ENCODE measurements at places on chromosomes 5 and 9.

- DNase-seq, result no peak
These were observed 400.0 kb downstream of the DEPDC1B start for GRCh38 chr5:60299944-60300343.

DNA sequence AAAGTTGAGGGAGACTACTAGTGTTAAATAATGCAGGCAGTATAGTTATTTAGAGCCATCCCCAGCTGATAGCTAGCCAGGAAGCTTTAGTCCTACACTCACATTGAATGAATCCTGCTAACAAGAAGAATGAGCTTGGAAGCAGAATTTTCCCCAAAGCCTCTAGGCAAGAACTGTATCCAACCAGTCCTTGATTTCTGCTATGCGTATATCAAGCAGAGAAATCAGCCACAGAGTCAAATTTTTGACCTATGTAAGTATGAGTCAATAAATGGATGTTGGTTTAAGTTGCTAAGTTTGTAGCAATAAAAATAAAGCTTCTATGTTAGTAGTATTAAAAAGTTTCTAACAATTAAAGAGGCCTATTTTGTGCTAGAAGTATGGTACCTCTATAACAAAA is 672.1 kb upstream of the CHD1 start:
- no peak for DNase-seq

- DNase-seq, result no peak
These were observed 39.8 kb downstream of the POLK start for GRCh38 chr5:75551471-75551870.

DNA sequence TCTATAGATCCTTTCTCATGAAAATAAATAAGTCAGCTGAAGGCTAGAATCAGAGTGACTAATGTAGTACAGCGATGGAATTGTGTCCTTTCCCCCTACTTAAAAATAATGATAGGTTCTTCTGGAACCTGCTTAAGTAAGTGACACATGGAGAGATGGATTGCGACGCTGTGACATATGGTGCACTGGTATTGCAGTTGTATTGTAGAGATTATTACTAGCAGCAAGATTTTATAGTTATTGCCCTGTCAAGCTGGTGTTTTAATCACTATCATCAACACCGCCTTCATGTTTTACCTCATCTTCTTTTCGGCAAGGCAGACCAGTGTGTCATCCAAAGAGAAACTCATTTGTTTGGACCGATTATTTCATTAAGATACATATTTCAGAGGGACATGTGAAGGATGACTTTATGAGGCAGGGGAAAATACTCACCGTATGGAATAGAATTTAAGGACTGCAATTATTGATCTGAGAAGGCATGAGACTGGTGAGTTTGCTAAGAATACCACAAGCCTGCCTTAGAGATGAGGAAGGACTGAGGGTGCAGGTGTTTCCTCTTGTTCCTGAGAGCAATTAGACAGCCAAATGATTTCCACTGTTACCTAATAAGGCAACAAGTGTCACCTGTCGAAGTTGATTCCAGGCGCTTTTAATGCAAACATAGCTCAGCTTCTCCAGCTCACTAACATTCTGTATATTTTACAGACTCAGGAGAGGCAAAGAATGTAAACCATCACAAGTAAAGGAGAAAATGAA is 1855.5 kb downstream of the MAT2B start:
- no peak for DNase-seq

GRCh38 chr9:112232233-112232632 is 57.1 kb upstream of the SUSD1 start:
- DNase-seq, result no peak

DNA sequence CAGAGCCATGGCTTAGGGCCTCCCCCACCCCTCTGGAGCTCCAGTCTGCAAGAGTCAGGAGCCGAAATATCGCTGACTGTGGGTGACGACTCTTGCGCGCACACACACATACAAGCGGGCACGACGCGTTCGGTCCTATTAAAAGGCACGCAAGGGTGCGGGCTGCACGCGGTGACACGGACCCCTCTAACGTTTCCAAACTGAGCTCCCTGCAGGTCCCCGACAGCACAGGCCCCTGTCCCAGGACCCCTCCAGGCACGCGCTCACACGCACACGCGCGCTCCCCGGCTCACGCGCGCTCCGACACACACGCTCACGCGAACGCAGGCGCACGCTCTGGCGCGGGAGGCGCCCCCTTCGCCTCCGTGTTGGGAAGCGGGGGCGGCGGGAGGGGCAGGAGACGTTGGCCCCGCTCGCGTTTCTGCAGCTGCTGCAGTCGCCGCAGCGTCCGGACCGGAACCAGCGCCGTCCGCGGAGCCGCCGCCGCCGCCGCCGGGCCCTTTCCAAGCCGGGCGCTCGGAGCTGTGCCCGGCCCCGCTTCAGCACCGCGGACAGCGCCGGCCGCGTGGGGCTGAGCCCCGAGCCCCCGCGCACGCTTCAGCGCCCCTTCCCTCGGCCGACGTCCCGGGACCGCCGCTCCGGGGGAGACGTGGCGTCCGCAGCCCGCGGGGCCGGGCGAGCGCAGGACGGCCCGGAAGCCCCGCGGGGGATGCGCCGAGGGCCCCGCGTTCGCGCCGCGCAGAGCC is at the start of gene GRIN1:
TSS of gene GRIN1 (plus strand) at position 433 of the 746 bp plus-strand sequence. CDS start 333 bp downstream, outside the sequence.
- DNase-seq, result no peak

DNA sequence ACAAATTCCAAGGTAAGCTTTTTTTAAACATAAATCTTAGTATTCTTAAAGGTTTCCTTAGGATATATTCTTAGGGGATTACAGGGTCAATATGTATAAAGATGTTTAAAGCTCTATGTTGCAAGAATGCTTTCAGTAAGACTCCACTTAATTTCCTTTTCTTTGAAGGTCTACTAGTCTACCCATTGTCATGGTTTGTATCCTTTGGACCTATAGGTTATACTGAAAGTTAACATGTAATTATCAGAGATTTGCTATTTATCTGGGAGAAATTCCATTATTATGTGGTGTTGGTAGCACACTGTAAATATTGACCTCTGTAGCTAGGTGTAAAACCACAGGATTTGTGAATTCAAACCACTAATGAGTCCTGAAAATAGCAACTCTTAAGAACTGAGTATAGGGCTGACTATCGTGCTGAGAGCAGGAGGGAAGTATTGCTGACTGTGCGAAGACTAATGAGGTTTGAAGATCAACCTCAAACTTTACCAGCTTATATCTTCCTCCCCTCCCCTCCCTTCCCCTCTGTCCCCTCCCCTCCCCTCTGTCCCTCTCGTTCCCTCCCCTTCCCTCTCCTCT is 85.6 kb downstream of the GADD45G start:
- DNase-seq, result no peak

- DNase-seq, result no peak
These were observed 55.3 kb downstream of the HMCN2 start for GRCh38 chr9:130320723-130321481.

- DNase-seq, result no peak
These were observed 350.7 kb upstream of the TLE4 start for GRCh38 chr9:79221084-79221483.

- no peak for DNase-seq
These were observed 243.7 kb downstream of the CWC27 start for GRCh38 chr5:65012301-65012892.

GRCh38 chr9:136645903-136646754 is 16.6 kb upstream of the EGFL7 start:
- no peak for DNase-seq

GRCh38 chr5:94649874-94650273 is 31.4 kb downstream of the SLF1 start:
- no peak for DNase-seq

GRCh38 chr9:134390537-134390936 is 64.3 kb downstream of the RXRA start:
- DNase-seq, result peak; percentile 43

GRCh38 chr9:4762886-4763541 is 22.0 kb upstream of the AK3 start:
- DNase-seq, result no peak

- DNase-seq, result no peak
These were observed 76.0 kb downstream of the ARL15 start for GRCh38 chr5:54234304-54234933.

GRCh38 chr5:167332309-167332708 is 959.1 kb upstream of the WWC1 start:
- no peak for DNase-seq

DNA sequence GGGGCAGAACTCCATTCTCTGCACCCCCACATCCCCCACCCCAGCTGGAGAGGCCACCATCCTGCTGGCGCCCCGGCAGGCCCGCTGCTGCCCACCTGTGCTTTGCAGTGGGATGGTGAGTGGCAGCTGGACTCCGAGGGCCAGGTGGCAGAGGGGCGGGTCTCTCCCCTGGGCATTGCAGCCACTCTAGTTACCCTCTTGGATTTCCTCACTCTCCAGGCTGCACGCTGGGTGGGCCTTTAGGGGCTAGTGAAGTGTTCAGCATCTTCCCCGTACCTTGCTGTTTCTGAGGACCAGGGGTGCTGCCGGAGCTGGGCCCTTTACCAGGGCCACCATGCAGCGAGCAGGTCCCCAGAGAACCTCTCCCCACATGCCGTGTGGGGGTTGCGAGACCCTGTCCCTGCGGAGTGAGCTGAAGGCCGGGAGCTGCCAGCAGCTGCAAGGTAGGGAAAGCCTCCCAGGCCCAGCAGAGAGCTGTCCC is 88.4 kb upstream of the SH3PXD2B start:
- no peak for DNase-seq

DNA sequence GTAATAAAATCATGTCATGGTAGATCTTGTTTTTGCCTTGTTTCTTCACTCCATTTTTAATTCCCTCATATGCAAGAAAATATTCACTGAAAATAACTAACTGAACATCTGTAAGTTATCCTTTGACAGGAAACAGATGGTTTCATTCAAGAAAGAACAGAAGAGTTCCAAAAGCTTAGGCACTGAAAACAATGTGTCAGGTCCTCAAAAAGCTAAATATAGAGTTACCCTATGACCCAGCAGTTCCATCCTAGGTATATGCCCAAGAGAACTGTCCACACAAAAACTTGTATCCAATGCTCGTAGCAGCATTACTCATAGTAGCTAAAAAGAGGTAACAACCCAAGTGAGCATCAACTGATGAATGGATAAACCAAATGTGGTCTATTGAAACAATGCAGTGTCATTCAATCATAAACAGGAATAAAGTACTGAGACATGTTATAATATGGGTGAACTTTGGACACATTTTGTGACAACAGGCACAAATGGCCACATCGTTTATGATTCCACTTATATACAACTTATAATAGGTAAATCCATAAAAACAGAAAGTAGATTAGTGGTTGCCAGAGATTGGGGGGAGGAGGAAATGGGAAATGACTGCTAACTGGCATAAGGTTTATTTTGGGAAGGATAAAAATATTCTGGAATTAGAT is 231.0 kb downstream of the FRMD3 start:
- DNase-seq, result no peak

GRCh38 chr5:36494841-36495601 is 111.4 kb upstream of the SLC1A3 start:
- DNase-seq, result no peak

GRCh38 chr9:3809724-3810123 is 283.9 kb upstream of the RFX3 start:
- no peak for DNase-seq

DNA sequence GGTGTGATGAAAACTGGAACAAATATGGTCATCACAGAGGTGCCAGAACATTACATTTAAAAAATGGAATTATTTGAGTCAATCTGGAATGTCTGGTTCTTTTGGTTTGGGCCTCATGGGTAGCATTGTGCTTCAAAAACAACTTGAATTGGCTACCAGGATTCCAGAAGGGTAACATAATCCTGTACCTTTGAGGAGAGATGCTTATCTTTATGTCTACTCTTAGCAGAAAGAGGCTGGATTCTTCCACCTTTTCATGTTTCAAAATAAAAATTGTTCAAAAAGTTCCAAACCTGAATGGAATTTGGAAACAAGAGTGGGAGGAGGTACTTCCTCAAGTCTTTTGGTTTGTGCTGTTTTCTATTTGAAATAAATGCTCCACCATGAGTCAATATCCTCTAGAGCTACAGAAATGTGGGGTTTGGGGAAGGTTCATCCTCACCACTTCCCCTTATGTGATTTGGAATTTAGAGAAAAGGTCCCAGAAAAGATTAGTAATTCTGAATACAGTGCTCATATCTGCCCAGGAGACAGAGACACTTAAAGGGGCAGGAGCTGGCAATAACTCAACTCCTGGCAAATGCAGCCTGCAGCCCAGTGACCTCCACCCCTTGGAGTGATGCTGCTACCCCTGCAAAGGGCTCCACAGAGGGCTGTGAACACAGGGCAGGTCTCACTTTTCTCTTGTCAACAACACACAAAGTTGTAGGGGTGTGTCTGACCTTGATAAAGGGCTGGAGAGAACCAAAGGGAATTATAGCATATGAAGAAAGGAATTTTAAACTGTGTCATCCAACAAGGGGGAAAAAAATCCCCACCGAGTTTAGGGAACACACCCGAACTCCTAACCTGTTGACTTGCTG is 272.8 kb downstream of the CWC27 start:
- no peak for DNase-seq

DNA sequence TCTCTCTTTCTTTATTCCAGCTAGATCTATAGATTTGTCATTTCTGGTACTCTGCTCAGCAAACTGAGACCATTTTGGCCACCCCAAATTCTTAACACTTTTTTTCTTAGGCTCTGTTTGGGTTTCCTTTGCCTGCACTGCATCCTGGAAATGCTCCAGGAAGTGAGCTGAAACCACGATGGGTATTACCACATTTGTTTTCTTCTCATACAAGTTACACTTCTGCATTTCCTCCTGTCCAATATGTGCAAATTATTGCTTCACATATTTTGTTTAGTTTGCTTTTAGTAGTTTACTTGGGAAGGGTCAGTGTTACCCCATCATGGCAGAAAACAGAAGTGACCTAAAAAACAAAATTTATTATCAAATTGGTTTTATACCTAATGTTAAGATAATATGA is 498.6 kb upstream of the GRIN3A start:
- DNase-seq, result no peak
